Effector CD4-positive, alpha-beta T cell (primary cell): ENCODE measurements at places on chromosomes 2 and 18.

DNA sequence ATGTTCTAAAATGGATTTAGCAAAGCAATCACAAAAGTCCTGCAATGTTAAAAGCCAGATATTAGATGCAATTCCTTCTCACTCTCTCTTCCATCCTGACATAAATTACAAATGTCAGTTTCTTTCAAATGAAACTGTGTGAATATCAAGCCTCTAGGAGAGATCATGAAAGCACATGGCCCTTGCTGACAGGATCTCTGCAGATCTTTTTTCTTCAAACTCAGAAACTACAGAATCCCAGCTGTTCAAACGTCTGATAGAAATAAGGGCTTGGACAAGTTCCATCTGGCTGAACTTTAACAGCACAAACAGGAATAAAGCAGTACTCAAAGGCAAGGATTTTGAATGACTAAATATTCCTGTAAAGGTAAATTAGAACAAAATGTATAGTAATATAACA is 47.6 kb downstream of the PDE1A start:
- DNase-seq, result no peak

DNA sequence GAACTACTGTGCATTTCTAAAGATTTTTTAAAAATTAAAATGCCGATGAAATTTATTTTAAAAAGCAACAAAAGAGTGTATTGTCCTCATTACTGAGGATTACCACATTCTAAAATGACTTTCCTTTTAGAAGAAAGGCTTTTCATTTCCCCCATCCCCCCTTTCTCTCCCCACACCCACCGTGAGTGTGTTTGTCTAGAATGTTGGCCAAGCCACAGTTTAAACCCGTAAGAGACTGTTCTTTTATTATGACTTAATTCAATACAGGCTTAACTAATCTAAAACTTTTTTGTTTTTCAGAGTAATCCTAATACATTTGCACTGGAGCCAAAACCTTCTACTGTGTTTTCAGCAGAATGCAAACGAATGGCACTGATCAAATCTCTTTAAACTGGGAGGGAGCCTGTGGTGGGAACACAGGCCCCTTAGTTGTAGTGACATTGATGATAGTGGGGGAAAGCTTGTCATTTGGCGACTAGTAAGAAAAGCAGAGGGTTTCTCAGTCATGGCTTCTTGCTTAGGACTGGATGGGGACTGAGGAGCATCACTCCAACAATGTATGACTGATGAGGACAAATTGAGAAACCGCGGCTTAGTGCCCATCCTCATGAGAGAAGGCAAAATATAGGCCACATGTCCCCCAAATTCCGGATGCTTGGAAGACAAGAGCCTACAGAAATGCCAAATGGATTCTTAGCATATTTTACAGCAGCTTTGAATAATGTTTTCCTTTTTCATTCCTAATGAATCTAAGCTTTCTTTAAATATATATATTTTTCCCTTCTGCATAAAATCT is 154.0 kb upstream of the SMIM21 start:
- DNase-seq, result no peak

DNA sequence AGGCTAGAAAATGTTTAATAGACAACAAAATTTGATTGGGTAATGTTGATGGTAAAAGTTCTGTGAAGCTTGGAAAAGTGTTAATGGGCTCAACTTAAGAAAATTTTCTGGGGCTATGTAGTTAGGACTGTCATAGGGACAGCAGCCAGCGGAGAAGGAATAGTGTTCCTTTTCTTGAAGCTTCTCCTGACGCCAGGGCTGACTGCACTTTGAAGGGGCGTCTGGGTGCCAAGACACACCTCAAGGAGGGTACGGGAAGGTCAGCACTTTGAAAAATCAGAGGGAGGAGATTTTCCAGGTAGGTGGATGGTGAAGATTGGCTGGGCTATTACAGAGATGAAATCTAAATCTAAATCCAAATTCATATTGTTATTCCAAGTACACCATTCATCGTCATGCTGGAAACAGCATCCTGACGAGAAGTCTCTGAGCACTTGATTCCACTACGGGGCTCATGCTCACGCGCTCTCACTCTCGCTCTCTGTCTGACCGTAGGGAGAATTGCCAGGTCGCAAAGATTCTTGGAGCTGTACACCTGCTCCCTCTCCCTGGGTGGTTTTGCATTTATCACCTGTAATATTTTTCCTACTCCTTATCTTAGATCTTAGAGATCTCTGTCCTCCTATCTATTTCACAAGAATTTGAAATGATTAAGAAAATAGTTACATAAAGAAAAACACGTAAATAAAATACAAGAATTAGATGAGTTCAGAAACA is 91.0 kb downstream of the ITGB1BP1 start:
- no peak for DNase-seq

- DNase-seq, result no peak
Observed at GRCh38 chr2:219632760-219633105, 5.3 kb downstream of the SLC4A3 start.

DNA sequence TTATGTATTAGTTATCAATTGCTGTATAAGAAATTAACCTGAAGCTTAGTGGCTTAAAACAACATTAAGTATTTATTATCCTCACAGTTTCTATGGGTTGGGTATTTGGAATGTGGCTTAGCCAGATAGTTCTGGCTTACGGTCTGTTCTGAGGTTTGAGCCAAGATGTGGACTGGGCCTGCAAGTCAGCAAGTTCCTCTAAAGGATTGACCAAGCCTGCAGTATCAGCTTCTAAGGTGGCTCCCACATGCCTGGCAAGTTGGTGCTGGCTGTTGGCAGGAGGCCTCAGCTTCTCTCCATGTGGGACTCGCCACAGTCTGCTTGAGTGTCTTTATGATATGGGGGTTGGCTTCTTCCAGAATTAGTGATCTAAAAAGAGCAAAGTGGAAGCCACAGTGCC is 45.0 kb upstream of the TCF4 start:
- DNase-seq, result no peak

DNA sequence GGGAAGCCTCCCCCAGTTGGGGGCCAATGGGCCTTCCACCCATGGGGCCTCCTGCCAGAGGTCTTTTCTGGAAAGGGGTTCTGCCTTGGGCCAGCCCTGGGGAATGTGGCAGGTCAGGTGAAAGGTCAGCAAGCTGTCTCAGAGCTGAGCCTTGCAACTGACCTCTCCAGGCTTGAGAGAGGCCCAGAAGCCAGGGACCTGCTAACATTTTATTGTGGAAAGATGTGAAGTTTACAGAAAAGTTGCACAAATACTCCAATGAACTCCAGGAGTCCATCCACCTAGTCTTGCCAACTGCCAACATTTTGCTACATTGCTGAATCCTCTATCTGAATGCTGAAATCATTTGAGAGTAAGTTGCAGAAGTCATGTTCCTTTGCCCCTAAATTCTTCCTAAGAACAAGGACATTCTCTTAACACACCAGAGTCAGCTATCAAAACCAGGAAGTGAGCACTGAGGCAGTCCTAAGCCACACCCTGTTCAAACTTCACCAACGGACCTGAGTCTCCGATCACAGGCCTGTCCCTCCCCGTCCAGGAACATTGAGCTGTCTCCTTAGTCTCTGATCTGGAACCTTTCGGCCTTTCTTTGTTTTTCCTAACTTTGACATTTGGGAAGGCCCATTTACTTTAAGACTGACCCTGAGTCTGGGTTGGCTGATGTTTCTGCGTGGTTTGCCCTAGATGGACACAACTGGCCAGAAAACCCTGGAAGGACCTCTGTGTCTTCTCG is 4.0 kb downstream of the SNORC start:
- no peak for DNase-seq

DNA sequence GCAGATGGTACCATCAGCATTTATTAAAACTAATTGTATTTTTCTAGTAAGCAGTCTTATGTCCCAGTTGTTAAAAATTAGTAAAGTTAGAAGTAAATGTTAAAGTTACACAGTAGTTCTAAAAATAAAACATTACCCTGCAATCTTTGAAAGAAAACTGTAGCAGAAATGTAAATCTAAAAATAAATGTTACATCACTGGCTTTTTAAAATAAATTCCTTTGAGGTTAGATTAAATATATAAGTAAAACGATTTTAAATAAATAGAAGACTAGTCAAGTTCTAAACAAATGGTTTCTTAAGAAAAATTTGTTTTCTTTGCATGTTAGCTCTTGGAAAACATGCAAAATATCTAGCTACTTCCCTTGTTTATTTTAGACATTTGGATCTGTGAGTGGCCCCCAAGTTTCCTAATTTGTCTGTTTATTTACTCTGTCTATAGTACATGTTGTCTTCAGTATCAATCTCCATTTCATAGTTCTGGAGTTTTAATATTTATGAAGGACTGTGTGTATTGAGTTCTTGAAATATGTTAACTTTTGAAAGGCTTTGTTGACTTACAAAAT is 58.2 kb downstream of the GLS start:
- DNase-seq, result no peak

DNA sequence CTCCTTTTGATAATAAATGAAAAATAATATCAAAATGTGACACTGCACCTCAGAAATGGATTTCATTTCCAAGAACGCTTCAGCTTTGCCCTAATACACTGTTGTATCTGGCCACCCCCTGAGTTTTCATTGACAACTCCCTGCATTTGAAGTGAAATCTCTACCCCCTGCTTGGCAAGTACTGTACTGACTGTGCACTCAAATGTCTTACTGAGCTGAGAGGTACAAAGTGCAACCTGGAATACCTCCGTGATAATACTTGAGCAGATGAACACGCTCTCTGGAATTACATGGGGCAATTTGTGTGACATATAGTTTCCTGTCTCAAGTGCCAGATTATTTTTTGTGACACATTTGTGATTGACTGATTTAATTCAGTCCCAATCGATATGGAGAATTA is 231.1 kb downstream of the LRP1B start:
- DNase-seq, result no peak

GRCh38 chr2:174263997-174264396 is 15.7 kb upstream of the OLA1 start:
- DNase-seq, result no peak

DNA sequence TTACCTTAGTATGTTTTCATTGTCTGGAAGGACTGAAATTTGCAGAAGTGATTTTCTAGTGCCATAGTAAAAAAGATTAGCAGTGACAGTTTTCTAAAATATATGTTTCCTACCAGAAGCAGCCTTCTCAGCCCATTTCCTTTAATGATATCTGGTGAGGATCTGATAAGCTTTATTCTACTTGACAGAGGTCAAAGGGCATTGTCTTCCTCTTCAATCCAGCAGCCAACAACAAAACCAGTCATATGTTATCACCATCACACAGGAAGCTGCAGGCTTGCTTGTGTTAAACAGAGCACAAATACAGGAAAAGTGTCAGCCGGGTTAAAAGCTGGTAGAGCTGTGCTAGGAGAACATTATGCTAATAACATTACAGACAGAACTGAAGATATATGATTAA is 35.6 kb upstream of the ZSWIM2 start:
- DNase-seq, result no peak

GRCh38 chr2:242054406-242054805 is 184.9 kb downstream of the RTP5 start:
- DNase-seq, result no peak

GRCh38 chr2:59790186-59791003 is 763.1 kb downstream of the BCL11A start:
- DNase-seq, result no peak

- no peak for DNase-seq
Observed at GRCh38 chr2:166297951-166298350, 77.8 kb downstream of the SCN9A start.

- DNase-seq, result no peak
Observed at GRCh38 chr18:24553571-24554285, 93.3 kb downstream of the HRH4 start.

DNA sequence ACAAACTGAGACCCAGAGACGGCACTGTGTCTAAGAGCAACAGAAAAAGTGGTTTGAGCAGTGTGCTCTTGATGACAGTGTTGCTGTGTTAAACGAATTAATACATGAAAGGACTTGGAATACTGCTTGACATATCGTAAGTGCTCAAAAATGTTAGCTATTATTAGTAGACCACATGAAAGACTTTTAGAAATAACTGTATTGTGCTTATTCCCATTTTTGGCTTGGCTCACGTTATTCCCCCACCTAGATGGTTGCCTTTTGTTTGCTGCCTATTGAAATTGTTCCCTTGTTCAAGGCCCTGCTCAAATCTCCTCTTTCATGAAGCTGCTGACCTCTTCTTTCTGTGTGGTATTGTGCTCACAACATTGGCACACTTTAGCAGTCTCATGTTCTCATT is 27.8 kb upstream of the C2orf74 start:
- DNase-seq, result no peak
